ENCODE measurements at places on chromosomes 4 and X.

DNA sequence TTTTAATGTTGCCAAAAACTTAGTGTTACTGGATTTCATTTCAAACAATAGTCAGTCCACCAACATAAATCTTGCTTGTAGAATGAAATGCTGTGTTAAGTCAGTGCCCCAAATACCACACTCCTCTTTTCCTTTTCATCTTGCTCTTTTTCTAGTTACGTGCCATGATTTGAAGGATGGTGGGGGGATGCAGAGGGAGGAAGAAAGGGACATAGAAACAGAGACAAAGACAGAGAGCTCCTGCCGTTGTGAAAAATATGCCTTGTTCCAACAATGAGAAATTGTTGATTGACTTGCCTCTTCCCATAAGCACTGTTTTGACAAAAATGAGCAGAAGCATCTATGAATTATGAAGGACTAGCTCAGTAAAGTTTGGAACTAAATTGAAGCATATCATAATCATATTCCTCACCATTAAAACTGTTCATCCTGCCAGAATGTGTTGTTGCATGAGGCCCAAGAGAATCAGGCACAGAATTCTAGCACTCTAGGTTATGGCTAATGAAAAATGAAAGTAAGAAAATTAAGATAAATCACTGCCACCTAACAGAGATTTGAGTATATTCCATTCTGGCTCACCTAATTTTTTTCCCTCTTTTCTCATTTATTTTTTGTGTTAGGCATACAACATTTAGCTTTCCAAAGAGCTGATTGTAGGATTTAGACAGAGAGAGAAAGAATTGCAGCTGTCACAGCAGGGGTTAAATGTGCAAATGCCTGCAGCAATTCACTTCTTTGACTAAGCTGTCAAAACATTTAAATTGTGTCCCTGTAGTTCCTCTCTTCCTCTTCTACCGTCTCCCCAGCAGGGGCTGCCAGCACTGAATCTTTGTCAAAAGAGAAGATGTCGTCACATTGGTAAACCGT is 111.6 kb upstream of the PTPN13 start:
- no peak for DNase-seq

DNA sequence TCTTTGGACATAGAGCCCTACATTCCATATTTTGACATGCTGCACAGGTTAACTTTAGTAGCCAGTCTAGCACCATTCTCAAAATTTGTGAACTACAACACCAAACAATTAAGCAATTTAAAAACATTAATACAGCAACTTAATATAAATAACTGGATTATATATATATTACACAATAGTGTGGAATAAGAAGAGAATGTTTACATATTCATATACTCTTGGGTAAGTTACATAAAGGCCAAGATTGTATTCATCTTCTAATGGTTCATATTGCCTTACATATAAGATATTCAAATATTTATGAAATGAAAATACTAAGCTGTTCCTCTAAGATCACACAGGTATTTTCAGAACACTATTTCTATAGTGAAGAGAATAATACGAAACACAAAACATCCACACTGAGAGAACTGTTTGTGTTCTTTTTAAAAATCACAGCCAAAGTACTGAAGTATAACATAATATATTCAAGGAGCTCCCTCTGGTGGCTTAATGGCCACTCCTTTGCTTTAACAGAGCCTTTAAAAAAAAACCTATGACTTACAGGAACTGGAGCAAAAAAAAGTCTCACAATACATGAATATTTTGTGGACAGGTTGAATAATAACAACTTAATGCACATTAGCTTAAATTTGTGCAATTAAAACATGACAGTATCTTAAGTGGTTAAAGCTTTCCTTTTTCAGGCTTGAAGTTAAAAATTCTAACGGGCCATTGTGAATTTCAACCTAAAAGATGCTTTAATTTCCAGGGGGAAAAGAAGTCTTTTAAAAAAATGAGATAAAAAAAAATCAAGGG is 46.2 kb downstream of the NEK1 start:
- DNase-seq, result peak; percentile 75

- DNase-seq, result no peak
These were observed 118.2 kb downstream of the PPP3CA start for GRCh38 chr4:101229116-101229515.

DNA sequence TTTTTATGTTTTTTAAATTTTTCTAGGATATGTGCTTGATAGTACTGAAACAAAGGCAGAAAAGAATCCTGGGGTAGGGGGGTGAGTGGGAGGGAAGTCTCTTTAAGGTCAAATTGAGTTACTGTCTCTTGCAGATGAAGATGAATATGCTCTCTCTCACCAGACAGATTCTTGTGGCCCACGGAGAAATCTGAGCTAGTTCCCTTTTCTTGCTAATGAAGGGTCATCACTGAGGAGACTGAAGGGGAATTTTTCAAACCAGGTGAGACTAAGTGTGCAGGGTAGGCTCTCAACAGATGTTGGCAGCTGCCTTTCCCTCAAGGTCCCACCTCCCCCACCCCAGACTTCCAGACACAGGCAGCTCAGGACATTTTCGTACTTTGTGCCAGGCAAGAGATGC is 21.5 kb downstream of the FAM9C start:
- DNase-seq, result no peak

DNA sequence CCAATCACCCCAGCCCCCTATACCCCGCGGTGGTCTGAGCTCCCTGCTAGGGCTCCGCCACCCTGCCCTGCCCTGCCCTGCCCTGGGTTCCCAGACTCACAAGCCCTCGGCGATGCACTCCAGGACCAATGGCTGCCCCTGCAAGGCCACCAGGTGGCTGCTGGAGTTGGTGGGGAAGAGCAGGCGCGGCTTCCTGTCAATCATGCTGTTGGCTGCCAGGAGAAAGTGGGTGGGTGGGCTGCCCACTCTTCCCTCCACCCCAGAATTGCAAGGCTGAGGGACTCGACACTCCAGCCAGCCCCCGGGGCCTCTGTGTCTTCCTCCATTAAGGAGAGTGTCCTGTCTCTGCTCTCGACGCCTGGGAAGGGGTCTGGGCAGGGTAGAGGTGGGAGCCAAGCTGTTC is 15.7 kb downstream of the L1CAM start:
- no peak for DNase-seq

GRCh38 chr4:177667687-177668086 is 225.4 kb upstream of the AGA start:
- DNase-seq, result no peak

- DNase-seq, result no peak
These were observed 107.7 kb downstream of the FRMPD4 start for GRCh38 chrX:12245650-12246645.

- no peak for DNase-seq
These were observed 440.7 kb downstream of the IL15 start for GRCh38 chr4:142077048-142077447.

DNA sequence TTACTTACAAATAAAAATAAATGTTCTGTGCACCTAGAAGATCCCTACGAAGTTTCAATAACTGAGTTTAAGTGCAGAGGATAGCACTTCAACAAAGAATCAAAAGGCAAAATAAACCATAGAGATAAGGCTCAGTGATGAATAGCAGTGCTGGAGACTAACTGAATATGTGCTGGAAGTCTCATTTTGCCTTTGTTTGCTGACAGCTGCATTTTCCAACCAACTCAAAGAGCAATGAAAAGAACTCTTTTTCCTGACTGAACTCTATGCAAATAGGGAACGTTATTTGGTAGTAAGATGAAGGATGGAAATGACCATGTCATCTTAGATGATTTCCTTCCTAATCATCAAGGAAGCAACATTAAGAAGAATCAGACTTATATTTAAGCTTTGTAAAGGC is 32.7 kb upstream of the ADH7 start:
- no peak for DNase-seq

DNA sequence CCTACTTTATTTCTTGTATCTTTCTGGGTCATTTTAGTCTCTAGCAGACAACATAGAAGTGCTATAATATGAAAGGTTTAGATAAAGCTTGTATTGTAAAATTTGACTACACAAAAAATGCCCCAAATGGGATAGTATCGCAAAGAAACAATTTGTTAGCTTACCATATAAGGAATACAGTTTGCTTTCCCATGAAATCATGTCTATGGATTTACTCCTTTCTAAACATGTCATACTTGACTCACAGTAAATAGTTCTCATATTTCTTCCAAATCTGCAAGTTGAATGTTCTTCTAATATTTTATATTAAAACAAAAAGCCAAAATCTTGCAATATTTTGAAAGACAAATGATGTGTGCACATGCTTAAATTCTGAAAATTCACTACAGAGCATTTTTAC is 103.9 kb downstream of the PPA2 start:
- no peak for DNase-seq

- DNase-seq, result no peak
These were observed 46.9 kb upstream of the TAB3 start for GRCh38 chrX:30935985-30936384.

DNA sequence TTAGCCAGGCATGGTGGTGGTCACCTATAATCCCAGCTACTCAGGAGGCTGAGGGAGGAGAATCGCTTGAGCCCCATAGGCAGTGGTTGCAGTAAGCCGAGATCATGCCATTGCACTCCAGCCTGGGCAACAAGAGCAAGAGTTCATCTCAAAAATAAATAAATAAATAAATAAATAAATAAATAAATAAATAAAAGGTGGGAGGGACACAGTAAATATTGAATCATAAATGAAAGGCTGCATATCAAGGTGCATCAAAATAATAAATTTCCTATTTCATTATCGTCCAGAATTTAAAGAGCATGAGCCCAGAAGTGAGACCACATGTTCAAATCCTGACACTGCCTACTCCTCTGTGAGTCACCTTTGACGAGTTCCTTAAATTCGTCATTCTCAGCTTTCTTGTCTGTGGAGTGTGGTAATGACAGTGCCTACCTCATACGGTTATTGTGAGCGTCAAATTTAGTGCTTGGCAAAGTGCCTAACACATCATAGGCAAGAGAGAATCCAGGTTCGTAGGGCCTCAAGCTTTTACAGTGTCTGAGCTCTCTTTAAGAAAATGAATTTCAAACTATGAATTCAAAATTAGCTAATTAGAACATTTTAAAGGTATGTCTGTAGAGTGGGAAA is 49.9 kb downstream of the IL15 start:
- no peak for DNase-seq

GRCh38 chr4:145326491-145326890 is 146.1 kb upstream of the OTUD4 start:
- DNase-seq, result no peak

DNA sequence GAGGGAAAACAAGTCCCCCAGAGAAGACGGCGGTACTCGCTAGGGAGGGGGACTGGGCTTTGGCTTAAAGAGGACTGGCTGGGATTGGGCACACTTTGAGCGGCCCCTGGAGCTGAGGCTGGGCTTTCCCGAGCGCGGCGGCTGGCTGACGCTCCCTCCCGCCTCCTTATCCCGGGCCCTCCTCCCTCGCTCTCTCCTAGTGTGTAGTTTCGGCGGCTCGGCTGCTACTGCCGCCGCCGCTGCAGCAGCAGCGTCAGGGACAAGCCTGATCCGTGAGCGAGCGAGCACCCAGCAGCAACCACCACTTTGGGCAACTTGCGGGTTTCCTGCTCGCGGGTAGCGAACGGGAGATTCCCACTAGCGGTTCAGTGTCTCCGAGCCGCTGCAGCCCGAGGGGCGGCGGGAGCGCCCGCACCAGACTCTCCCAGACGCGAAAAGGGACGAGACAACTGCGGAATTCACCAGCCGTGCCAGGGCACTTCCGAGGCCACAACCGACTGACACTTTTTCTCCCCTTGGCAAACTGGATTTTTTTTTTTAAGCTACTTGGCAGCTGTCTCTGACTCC is 632 bp upstream of the PCDH7 start:
- DNase-seq, result no peak

- no peak for DNase-seq
These were observed 648 bp downstream of the GPC4 start for GRCh38 chrX:133414406-133415275.

DNA sequence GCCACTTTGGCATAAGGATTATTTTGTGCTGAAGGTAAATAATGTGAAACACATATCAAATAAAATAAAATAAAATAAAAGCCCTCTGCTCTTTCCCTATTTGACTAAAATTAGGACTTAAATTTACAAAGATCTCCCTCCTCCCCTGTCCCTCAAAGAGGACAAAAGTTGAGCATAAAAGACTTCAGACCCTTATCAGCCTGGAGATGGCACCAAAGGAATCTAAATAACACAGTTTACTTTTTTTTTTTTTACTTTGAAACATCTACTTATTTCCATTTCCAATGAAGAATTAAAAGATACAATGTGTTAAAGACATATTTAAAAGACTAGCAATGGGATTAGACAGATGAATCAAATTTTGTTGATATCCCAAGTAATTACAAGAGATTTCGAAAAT is 89.7 kb downstream of the EPHA5 start:
- DNase-seq, result no peak

Measured in tibial nerve (tissue), 4 donors.